Cardiac muscle cell (in vitro differentiated cells and primary cell): ENCODE measurements at places on chromosomes 4 and X.
A peak's percentile ranks its signal among the peaks of the same experiment; 100 is the strongest.

DNA sequence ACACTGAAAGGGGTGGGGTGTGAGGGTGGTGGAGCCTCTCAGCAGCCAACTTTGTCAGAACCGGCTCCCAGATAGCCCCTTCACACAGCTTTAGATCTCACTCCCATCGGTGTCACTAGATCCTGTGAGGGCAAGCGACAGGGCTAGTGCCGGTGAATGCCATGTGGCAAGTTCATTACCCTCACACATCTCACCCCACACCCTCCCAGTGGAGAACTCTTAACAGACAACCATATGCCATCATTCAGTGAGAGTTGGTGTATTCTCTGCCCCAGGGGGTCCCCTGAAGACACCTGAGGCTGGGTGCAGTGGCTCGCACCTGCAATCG, 15.3 kb downstream of the SEPTIN6 start:
- DNase-seq: no peak

- DNase-seq: no peak
Measured at GRCh38 chr4:47876310-47876709, 38.1 kb downstream of the NFXL1 start.

DNA sequence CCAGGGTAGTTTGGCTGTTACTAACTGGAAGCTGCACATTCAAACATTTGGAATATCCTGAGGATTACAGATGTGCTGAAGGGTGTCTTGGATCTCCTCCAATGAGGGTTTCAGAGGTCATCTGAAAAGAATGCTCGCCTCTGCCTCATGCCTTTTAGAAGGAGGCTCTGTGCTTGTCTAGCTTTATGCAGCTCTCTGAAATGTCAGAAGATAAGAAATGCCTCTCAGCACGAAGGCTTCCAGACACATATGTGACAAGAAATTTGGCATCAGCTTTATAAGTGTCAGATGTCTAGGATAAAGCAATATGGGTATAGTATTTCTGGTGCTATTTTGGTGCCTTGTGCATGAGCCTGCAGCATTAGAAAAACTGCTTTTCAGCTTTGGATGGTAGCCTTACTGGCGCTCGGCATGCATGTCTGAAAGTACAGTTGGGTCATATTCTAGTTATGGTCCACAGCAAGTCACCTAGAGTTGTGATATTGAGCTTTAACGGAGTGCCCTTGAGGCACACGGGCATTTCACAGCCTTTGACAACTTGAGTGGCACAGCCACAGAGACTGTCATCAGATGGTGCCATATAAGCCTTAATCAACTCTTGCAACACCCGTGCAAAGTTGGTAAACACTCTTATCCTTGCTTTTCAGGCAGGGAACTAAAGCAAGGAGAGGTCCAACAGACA, 70.8 kb upstream of the PGRMC2 start:
- peak; percentile 78 for DNase-seq

- DNase-seq: no peak
Measured at GRCh38 chrX:150460063-150460462, 96.9 kb downstream of the MAMLD1 start.

DNA sequence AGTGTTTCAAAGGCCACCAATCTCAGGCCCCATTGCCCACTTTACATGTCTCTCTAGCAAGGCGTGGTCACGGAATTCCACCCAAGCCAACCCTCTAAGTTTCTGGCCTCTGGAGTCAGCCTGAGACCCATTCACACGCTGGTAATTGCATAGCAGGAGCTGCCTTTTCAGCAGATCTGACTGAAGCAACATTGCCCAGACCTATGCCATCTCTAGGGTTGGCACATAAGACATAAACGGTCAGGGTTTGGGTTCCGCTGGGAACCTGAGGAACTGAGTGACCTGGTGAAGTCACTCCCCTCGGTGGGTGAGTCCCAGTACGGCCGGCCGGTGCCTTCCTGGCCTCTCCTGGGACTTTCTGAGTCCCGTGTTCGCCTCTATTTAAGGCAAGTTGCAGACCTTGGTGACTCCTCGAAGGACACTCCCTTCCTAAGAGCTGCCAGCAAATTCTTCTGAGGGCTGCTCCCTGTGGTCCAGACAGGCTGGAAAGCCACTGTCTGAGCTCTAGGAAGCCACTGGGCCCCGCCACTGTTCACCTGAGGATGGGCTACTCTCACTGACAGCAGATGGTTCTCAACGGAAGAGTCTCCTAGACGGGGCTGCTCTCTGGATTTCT, 15.9 kb downstream of the CTAG1A start:
- DNase-seq: no peak

- no peak for DNase-seq
Measured at GRCh38 chr4:85302756-85303155, 172.2 kb upstream of the ARHGAP24 start.

GRCh38 chrX:16870862-16871815, 977 bp upstream of the RBBP7 start:
- no peak for DNase-seq

- no peak for DNase-seq
Measured at GRCh38 chr4:171281359-171281758, 531.8 kb upstream of the GALNTL6 start.

- DNase-seq: no peak
Measured at GRCh38 chr4:54224996-54225597, 4.0 kb upstream of the PDGFRA start.

GRCh38 chr4:145481164-145481941, at the start of gene SMAD1:
Gene SMAD1, plus strand, starts transcription at chr4:145481853. Its CDS starts 32,761 bp downstream, at chr4:145514614.
- DNase-seq: peak; percentile 94

GRCh38 chrX:25181775-25182174, 166.0 kb upstream of the ARX start:
- no peak for DNase-seq

GRCh38 chr4:51932261-51932660, 87.9 kb downstream of the LRRC66 start:
- no peak for DNase-seq

DNA sequence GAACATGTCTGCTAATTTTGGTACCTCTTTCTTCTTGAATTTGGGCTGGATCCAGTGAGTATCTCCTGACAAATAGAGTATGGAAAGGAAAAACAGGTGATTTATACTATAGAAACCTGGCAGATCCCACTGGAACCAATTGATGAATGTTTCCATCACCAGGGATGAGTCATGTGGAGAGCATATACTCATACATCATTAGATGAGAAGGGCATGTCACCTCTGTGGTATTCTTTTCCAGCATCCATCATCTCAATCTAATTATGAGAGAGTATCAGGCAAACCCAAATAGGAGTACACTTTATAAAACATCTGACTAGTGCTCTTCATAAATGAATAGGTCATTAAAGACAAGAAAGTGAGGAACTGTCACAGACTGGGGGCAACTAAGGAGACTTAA, 90.7 kb downstream of the CLDN22 start:
- DNase-seq: no peak

- DNase-seq: no peak
Measured at GRCh38 chr4:5647351-5647750, 61.0 kb downstream of the EVC2 start.

DNA sequence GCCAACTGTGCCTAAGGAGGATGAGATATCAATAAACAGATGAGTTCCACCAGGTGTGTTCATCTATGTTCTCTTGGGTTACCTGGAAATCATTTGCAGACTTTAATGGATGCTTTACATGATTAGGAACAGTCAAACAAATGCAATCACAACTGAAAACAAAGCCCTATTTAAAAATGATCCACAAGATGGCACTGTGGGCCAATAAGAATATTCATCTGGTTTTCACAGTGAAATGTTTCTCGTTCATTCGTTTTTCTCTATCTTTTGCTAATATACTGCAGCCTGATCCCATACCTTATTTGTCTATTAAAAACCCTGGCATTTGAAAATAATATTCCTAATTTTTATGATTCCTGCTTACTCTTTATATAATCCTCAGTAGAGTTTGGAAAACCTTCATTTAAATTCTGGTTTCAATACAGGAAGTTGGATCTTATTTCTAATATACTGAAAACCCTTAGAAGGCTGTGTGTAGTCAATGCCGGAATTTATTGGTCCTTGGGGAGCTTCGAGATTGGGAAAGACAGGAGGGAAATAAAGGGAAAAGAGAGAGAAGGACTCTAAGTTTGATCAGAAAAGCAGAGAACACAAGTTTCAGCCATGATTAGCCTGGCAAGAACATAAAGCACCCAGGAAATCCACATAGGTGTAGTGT, 63.8 kb upstream of the TAPT1 start:
- peak; percentile 44 for DNase-seq

- DNase-seq: no peak
Measured at GRCh38 chrX:110722135-110722534, 73.5 kb downstream of the CHRDL1 start.

GRCh38 chrX:46407036-46407752, 138.0 kb downstream of the ZNF674 start:
- DNase-seq: no peak

GRCh38 chr4:151518359-151518758, 109.4 kb downstream of the FHIP1A start:
- DNase-seq: no peak

DNA sequence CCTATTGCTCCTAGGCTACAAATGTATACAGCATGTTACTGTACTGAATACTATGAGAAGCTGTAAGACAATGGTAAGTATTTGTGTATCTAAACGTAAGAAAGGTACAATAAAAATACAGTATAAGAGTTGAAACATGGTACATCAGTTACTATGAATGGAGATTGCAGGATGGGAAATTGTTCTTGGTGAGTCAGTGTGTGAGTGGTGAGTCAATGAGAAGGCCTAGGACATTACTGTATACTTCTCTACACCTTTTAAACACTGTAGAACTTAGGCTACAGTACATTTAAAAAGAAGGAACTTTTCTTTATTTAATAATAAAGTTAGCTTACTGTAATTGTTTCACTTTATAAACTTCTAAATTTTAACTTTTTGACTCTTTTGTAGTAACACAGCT, 2603.2 kb downstream of the PCDH7 start:
- no peak for DNase-seq

DNA sequence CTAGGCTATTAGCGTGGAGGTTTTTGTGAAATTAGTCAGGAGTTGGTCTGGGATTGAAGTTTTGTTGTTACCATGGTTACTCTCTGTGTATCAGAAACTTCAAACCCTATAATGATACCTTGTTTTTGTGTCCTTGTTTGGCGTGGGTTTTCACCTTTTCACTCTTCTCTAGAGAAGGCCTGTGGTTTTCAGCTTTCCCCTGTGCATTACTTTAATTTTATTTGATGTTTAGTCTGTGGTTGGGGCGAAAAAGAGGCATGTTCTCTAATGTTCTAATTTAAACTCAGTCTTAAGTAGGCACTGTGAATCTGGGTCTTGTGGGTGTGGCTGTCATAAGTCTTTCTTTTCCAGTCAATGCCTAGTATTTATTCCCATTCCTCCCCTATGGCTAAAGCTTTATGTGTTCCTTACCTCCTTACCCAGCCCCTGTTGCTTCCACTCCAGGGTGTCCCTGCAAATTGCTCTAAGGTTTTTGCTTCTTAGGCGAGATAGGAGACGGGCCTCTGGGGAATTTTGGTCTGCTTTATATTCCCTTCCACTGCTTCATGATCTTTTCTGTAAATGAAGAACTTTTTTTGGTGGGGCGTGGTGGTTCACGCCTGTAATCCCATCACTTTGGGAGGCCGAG, 326.3 kb upstream of the ZCCHC13 start:
- no peak for DNase-seq

DNA sequence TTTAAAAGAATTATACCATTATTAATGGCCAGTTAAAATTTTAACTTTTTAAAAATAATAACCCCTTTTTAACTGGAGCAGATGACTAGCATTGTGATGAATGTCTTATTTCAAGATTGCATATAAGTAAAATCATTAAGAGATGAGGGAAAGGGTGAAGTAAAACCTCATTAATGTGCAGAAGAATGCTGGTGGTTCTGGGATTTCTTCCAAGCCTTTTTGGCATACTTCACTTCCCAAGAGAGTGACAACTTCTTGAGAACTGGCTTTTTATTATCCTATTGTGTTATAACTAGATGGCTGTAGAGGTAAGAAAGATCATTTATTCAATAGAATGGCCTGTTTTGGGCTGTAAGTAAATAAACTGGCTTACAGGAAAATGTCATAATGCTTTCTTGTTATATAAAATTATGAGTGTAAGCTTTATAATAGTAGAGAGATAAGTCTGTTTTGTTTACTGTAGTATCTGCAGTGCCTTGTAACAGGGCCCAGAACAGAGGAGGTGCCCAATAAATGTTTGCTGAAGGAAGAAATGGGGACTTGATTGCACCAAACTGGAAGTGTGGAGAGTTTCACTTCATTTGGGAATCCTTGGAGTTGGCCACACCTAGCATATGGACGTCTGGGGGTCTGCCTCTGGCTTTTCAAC, 242.9 kb upstream of the PITX2 start:
- peak; percentile 80 for DNase-seq

- DNase-seq: peak; percentile 54
Measured at GRCh38 chrX:154603438-154604430, 15.3 kb downstream of the CTAG1B start.

- DNase-seq: no peak
Measured at GRCh38 chr4:47106561-47106960, 75.2 kb downstream of the GABRB1 start.

DNA sequence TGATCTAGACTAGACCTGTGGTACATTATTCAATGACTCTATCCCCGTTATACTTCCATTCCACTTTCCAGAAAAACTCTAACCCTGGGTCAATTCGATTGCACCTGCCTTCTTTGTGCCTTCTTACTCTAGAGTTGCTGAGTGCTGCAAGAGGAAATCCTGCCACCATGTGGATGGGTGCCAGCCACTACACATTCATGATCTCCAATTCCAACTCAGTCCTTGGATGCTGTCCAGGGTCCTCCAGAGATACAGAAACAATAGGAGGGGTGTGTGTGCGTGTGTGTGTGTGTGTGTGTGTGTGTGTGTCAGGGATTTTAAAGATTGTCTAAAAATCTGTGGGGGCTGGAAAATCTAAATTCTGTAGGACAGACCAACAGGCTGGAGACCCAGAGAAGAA, 42.9 kb upstream of the INTS6L start:
- peak; percentile 87 for DNase-seq

DNA sequence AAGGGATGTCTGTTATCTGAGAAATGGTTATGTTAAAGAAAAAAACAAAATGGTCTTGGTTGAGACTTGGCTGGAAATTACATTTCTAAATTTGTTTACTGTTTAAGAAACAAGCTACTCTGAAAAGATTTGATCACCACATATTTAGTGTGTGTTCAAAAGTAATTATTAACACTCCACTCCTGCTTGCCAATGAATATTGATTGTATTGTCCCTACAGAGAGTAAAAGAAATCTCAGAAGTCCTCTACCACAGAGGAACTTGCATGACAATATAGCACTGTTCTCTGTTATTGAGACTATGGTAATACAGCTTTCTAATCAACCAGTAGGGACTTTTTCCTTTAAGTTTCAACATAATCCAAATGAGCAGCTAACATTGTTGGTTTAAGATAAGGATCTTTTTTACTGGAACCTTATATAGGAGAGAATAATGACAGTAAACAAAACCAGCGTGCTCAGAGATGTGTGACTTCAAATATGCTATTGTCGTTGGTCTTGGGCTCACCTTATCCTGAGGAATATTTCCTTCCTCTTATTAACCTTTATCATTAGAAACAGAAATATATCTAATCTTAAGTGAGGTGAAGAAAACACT, 47.6 kb downstream of the CXCL13 start:
- no peak for DNase-seq

- DNase-seq: no peak
Measured at GRCh38 chr4:143668930-143669552, 31.4 kb downstream of the FREM3 start.
